ENCODE measurements at places on chromosomes 12 and 14.

DNA sequence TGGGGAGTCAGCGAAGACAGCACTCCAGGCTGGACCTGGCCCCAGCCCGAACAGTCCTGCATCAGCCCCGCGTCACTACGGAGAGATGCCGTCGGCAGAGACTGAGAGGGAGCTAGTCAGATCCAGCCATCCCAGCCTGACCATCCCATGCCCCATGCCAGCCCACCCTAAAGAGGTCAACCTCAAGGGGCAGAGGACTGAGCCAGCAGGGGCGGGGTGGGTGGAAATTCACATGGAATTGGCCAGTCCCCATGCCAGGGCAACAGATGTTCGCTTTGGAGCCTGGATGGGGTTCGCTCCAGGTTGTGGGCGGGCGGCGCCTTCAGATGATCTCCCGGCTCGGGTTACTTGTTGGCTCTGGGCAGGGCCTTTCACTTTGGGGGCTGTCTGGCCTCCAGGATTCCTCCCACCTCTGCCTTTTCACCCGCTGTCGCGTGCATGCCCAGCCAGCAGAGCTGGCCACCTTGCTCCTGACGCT is 154.3 kb downstream of the TSPAN9 start:
- no peak for DNase-seq

GRCh38 chr12:126191031-126191891 is 1126.0 kb downstream of the AACS start:
- no peak for DNase-seq

GRCh38 chr14:62329427-62329826 is 567.2 kb downstream of the SNAPC1 start:
- DNase-seq = no peak

GRCh38 chr14:73239393-73240241 is 2.3 kb downstream of the PAPLN start:
- no peak for DNase-seq

DNA sequence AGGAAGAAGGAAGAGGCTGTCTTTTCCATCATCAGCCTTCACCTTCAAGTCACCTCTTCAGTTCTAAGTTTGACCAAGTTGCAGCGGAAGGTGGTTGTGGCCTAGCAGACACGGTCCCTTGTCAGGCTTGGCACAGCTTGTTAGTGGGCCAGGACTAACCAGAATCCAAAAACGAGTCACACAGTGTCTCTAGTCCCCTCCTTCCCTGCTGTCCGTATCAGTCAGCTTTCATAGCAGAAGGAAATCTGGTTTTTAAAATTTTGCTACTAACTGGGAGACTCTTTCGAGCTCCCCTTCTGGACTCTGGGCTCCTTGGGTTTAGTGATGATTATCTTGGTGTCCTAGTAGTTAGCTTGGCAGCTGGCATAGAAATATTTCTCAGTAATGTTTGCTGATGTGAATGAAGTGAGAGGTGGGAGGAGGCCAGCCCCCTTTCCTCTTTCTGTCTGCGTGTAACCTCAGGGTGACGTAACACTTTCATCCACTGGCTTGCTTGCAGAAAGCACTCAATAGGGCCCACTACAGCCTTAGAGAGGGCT is 3.8 kb downstream of the ETV6 start:
- no peak for DNase-seq

GRCh38 chr12:125331342-125332052 is 266.3 kb downstream of the AACS start:
- no peak for DNase-seq

DNA sequence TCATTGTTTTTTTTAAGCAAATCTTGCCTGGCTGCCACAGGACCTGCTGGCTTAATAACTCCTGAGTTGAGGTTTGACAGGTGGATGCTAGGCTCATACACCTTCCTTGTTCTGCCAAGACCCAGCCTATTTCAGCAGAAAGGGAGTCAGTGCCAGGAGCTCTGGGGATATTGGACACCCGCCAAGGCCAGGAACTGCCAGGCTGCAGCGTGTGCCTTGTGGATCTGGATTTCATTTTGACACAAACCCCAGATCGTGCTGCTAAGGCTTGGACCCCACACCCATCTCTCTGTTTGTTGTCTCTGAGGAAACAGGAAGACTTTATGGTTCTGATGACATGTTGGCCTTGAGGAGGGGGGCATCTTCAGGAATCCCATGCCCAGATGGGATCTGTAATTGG is 44.4 kb upstream of the PRIMA1 start:
- DNase-seq = no peak

- DNase-seq = no peak
Measured at GRCh38 chr12:2692080-2692479, 102.7 kb upstream of the FKBP4 start.

GRCh38 chr14:29896354-29896821 is 31.3 kb downstream of the PRKD1 start:
- no peak for DNase-seq

GRCh38 chr14:74921053-74921620 is 1.9 kb downstream of the RPS6KL1 start:
- DNase-seq = no peak

DNA sequence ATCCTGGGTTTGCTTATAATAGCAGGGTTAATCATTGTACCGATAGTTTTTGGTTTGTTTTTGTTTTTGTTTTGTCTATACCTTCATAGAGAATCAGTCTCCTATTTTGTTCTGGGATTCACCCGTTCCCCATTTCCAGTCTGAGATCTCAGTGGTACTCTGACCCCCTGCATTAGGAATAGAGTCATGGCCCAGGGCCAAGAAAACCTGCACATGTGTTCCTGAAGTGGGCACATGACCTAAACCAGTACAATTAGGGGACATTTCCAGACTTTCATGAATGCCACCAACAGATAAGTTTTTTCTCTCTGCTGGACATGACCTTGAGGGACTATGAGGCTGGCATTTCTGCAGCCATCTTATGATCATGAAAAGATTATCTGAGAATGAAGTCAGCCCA is 52.5 kb downstream of the MRPL42 start:
- no peak for DNase-seq

- DNase-seq = no peak
Measured at GRCh38 chr12:11780521-11781101, 131.1 kb downstream of the ETV6 start.

- DNase-seq = no peak
Measured at GRCh38 chr12:62484233-62484632, 17.6 kb downstream of the MON2 start.

GRCh38 chr14:23076785-23077408 is 18.0 kb downstream of the ACIN1 start:
- no peak for DNase-seq

- DNase-seq = no peak
Measured at GRCh38 chr14:38243696-38244240, 12.1 kb downstream of the CLEC14A start.

- DNase-seq = no peak
Measured at GRCh38 chr14:49467091-49467490, 119.1 kb downstream of the RPS29 start.

DNA sequence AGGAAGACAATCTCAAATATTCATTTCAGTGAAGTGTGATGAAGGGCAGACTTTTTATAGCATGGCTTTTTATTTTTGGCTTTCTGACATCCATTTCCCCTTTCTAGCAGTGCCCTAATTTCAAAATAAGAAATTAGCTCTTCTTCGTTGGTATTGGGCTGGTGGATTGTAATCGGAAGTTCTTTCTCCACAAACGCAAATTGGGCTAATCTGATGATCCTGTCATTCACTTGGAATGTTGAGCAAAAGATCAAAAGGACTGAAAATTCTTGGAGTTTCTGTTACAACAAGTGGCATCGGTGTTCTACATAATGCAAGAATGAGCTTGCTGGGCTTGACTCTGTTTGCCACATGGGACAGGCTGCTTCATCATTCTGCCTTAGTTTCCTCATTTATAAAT is 1182.8 kb downstream of the FLRT2 start:
- no peak for DNase-seq

GRCh38 chr12:94458877-94459727 is 565 bp downstream of the CEP83 start:
- DNase-seq = no peak

GRCh38 chr12:43578782-43579181 is 26.8 kb upstream of the ADAMTS20 start:
- DNase-seq = no peak

- no peak for DNase-seq
Measured at GRCh38 chr14:81400202-81400678, at the start of gene STON2. Gene STON2 (minus strand): TSS chr14:81400324. CDS start chr14:81398382, 1,942 bp downstream.

- DNase-seq = no peak
Measured at GRCh38 chr12:106234449-106234848, 13.4 kb downstream of the CKAP4 start.

- DNase-seq = no peak
Measured at GRCh38 chr12:52953181-52953841, 4.4 kb downstream of the KRT18 start.

- DNase-seq = no peak
Measured at GRCh38 chr12:65495233-65495632, 216.8 kb downstream of the MSRB3 start.

DNA sequence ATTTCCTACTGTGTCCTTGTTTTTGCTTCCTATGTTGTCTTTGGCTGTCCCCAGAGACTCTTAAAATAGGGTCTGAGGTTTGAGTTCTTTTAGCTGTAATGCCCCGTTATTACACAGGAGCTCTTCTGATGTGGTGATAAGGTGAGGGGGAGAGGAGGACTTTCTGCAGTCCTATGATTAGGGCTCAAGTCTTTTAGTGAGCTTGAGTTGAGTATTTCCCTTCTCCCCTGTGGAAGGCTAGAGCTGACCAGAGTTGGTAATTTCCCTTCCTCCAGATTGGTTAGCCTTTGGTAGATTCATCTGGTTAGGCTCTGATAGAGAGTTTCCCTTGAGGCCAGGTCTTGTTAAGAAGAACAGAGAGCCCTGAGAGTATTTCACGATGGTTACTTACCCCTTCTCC is 4.3 kb upstream of the HIF1A start:
- no peak for DNase-seq

GRCh38 chr14:105247715-105248367 is 492 bp upstream of the BTBD6 start:
- no peak for DNase-seq

DNA sequence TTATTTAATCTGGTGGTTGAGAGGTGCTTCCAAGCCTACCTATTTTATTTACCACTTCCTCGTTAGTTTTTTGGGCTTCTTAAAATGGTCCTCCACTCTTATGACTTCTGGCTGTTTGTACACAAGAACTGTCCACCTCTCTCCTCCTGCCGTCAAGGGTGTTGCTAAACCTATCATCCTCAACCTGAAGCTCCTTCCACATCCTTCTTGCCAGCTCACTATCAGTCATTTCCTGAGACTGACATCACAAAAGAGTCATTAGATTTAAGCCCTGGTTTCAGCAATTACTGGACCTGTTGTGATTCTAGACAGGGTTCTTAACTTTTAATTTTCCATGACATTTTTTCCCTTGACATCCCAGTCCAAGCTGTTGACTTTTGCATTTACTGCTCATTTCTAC is 91.9 kb downstream of the BICD1 start:
- DNase-seq = no peak

- no peak for DNase-seq
Measured at GRCh38 chr14:68969278-68970033, 9.6 kb downstream of the ACTN1 start.

GRCh38 chr12:110373962-110374611 is 29.4 kb downstream of the ANAPC7 start:
- no peak for DNase-seq

DNA sequence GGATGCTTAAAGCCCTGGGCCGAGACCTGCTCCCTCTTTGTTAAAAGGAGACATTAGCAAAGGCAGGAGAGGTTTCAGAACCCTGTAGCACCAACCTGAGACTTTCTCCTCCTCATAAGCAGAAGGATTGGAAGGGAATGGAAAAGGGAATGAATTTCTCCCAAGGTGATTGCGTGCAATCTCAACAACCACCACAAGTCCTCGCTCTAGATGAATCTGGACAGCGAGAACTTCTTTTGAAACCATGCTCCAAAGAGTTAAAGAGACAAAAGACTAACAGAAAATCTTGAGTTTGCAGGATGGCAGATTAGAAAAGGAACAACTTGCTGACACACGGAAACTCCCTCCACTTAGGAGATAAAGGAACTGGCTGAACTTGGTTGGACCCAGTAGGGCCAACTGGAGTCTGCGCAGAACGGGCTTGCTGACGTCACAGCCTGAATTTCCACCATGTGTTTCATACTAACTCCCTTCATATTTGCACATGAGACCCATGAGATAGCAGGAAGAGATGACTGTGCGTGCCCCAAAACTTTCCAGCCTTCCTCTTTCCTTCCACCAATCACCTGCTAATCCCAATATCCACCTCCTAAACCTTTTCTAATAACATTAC is 137.0 kb downstream of the PTPN11 start:
- no peak for DNase-seq

DNA sequence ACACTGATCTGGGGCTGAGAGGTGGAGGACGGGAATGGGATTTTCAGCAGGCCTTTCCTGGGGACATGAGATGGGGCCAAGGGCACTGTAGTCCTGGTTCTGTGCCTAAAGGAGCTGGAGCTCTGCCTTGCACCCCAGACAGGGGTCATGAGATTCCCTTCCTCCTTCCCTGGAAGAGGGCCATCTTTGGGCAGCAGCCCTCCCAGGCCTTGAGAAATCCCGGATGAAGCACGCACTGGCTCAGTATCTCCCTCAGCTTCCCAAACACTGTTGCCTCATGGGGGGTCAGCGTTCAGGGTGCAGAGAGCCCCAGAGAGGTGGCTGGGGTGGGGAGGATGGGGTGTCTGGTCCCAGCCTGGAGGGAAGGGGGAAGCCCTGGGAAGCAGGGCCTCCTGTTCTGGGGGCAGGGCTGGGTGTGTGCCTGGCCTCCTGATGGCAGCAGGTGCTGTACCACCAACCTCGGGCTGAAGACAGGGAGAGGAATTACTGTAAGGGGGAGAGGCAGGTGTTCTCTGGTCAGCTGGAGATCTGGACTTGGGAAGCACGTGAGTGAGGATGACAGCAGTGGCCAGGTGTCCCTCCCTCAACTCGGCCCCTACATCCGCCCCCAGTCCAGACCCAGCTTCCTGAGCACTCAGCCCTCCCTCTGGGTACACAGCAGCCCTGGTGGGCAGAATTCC is 8.4 kb upstream of the NR4A1 start:
- no peak for DNase-seq

DNA sequence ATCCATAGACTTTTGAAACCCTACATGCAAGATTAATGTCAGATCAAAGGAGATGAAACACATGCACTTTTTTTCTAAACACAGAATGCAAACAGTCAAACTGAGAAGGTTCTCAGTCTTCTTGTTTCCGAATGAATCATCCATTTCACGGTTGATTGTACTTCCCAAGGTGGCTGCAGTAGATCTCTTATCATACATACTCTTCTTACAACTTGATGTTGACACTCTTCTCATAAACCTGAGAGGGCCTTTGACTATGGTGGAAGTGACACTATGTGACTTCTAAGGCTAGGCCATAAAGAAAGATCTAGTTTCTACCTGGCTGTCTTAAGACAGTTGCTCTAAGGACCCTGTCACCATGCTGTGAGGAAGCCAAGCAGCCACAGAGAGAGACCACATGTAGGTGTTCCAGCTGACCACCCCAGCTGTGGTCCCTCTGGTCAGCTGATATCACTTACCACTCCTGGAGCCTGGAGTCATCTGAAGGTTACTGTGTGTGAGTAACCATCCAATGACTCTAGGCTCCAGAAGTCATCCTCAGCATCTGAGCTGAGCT is 67.2 kb upstream of the HMGA2 start:
- no peak for DNase-seq
